ENCODE measurements at places on chromosomes 5 and 9.

- DNase-seq: no peak
Observed at GRCh38 chr5:137340881-137341280, 158.2 kb downstream of the SPOCK1 start.

DNA sequence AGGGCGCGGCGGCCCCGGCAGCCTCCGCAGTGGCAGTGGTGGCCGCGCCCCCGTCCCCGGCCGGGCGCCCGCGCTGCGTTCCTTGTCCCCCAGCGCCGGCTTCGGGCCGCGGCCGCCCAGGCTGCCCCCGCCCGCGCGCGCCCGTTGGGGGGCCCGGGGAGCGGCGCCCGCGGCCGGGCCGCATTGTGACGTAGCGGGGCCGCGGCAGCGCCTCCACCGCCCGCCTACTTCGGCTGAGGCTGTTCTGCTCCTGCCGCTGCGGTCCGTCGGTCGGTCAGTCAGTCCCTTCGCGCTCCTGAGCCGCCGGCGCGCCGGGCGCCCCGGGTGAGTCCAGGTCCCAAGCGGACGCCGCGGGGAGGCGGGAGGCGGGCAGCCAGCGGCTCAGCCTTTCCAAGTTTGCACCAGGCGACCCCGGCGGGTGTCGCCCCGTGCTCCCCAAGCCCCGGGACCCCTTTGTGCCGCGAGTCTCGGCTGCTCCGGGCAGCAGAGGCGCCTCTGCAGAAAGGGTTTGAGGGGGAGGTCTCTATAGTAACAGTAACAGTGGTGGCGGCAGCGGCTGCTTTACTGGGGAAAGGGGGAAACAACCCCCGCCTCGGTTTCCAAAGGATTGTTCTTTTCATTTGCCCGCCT is at the start of gene SNCAIP:
SNCAIP (plus strand) TSS at position 277 of the 630 bp plus-strand sequence. CDS start 78,898 bp downstream, outside the sequence.
- DNase-seq: no peak

GRCh38 chr9:122846371-122846940 is 18.1 kb upstream of the PDCL start:
- DNase-seq: no peak

DNA sequence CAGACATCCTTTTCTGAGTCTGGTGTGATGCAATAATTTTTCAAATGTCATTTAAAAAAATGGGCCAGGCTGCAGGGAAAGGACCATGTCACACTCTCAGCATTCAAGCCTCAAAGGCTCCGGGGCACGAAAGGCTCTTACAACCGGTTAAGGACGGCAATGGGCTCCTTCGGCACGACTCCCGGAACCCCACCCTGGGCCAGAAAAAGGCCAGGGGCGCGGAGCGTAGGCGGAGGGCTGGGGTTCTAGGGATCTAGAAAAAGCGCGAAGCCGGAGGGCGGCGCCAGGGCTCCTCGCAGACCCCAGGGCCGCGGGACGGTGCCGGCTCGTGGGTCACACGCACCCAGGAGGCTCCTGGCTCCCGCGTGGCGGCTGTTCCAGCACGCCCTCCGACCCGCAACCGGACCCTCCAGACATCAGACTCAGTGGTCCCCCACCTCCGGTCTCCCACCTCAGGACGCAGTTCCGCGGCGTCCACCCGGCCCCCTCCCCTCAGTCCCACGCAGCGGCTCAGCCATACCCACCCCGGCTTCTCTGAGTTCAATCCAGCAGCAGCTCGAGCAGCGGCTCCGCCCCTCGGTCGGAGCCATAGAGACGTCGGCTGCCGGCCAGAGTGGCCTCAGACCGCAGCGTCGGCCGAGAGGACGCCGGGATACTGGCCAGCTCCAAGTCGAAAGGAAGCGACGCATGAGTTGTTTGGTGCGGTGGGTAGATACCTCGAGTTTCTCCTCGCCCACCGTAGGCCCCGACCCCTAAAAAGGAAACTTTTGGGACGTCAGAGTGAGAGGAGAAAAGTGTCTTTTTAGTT is at the start of gene TMEM267:
TMEM267 (minus strand) TSS at position 568 of the 808 bp plus-strand sequence. CDS start 29,896 bp downstream, outside the sequence.
- peak; percentile 82 for DNase-seq

GRCh38 chr5:173781816-173782670 is 106.1 kb upstream of the CPEB4 start:
- DNase-seq: peak; percentile 37

DNA sequence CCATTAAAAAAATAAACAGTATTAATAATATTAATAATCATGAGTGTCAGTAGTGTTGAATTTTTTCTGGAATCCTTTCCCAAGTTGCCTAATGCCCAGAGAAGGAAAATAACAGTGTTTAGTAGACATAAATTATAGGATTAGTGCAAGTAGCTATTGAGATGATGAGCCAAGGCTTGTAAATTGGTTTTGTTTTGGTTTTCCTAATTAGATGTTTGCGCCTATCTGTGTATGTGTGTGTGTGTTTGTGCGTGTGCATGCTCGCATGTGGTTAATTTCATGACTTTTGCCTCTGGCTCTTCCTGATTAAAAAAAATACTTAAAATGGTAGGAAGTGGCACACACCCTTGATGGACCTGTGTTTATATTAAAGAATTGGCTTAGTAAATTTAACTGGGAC is 55.4 kb downstream of the FXN start:
- DNase-seq: no peak

GRCh38 chr9:113524468-113524867 is 60.9 kb downstream of the RGS3 start:
- DNase-seq: no peak

- no peak for DNase-seq
Observed at GRCh38 chr5:6754766-6755165, 41.5 kb downstream of the TENT4A start.

DNA sequence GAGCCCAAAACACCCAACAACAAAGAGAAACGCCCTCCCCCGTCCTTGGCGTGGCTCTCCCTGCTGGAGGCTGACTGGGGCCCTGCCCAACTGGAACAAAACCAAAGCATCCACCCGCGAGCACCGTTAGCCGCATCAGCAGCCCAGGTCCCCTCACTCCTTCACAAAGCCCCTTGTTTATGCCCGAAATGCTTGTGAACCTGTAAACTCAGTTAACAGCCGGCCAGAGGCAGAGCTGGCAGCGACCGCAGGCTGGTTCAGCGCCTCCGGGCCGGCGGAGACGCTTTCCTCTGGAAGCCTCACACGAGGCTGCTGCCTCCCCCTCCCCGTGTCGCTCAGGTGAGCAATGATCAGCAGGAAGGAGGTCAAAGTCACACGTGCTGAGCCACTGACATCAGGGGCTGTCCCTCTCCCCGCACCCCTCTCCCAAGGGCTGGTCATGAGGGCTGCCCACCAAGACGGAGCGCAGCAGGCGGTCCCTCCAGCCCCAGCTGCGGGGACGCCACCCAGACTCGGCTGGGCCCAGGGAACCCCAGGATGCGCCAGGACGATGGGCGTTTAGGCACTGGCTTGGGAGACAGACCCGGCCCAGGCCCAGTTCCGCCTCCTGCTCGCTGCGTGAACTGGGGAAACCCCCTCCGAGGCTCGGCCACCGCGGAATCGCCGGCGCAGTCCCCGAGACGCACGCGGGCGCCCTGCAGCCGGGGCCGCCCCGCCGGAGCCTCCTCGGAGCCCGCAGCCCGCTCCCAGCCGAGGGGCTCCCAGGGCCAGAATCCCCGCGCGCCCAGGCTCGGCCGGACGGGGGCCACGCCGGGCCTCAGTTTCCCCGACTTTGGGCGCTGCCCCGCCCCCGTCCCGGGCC is 563 bp downstream of the SNAPC4 start:
- DNase-seq: no peak

GRCh38 chr9:131348631-131349521 is 45.0 kb upstream of the PRRC2B start:
- DNase-seq: no peak

GRCh38 chr5:6604946-6605345 is 27.9 kb downstream of the NSUN2 start:
- no peak for DNase-seq

GRCh38 chr5:89445106-89445745 is 562.2 kb upstream of the MEF2C start:
- DNase-seq: no peak

DNA sequence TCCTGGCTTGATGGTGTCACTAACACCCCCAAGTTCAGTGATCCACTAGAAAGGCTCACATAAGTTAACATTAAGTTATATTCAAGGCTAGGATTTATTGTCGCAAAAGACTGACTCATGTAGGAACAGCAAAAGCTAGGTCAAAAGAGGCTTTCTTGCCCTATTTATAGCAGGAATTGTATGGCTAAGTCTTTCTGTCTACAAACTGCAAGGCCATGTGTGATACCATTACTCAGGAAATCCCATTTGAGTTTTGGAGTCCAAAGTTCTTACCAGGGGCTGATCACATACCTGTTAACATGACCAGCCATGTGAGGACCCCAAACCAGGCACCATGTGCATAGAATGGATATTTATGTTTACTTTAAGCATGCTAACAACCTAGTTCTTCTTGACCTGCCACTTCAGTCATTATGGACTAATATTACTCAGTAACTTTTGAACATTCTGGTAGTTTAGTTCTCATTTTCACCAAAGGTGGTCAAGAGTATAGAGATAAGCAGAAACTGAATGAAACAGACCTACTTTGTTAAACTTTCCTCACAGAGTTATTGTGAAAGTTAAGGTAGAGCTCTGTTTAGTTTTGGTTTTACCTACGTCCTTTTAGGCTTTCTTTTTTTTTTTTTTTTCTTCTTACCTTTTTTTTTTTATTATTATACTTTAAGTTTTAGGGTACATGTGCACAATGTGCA is 281.1 kb downstream of the FER start:
- no peak for DNase-seq
